ENCODE measurements at places on chromosomes 1 and 21.

DNA sequence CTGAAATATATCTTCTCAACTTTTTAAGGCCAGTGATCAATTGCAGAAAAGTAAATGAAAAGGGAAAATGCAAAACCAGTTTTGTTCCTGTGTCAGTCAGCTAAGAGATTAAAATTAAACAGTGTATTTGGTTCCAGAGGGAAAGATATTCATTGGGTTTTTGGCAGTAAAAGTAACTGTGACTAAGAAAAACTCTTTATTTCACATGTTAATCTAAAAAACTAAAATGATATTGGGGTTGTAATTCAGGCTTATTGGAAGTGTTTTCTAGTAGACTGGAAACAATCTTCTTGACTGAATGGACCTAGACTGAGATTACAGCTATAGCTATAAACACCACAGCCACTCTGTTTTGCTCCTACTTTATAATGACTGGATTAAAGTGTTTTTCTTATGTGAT, 413.9 kb downstream of the ADGRL2 start:
- no peak for DNase-seq

DNA sequence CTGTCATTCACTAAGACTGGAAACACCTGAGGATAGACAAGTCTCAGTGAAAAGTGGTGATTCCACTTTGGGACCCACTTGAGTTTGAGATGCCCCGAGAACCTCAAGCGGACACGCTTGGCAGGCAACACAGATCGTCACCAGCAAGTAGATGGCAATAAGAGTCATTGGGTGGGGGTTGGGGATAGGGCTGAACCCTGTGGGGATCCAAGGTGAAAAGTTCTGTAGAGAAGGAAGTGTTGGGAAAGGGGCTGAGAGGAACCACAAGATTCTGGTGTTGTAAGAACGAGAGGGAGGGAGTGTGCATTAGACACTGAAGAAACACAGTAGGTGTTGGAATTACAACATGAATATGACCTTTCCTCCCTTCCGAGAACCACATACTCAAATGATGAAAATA, 45.4 kb upstream of the TDRD10 start:
- no peak for DNase-seq

DNA sequence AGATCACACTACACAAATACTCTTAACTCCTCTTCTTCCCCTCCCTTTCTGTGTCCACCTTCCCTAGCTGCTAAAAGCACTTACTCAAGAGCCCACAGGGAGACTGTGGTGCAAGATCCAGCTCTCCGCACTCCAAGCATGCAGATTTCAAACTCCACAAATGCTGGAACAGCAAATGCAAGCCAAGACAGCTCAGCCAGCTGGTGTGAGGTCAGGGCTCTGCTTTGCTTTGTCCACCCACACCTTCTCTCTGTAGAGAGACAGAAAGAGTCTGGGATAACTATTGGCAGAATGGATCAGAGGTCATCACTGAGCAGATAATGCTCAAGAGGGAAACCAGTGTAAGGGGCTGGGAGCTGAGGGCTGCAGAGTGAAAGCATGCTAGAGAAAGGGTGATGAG, 45.2 kb upstream of the DPT start:
- DNase-seq = no peak

- no peak for DNase-seq
Observed at GRCh38 chr1:96002969-96003964, 718.3 kb upstream of the PTBP2 start.

DNA sequence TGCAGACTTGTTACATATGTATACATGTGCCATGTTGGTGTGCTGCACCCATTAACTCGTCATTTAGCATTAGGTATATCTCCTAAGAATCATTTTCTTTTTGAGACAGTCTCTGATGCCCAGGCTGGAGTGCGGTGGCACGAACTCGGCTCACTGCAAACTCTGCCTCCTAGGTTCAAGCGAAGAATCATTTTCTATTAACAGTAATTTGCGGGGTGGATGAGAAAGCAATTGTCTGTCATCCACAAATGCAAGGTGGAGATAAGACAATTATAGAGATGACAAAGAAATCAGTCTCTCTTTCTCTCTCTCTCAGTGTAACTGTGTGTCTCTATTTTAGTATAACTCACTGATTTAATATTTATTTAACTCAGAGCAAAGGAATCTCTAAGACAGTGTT, 131.0 kb upstream of the KIAA1614 start:
- no peak for DNase-seq

DNA sequence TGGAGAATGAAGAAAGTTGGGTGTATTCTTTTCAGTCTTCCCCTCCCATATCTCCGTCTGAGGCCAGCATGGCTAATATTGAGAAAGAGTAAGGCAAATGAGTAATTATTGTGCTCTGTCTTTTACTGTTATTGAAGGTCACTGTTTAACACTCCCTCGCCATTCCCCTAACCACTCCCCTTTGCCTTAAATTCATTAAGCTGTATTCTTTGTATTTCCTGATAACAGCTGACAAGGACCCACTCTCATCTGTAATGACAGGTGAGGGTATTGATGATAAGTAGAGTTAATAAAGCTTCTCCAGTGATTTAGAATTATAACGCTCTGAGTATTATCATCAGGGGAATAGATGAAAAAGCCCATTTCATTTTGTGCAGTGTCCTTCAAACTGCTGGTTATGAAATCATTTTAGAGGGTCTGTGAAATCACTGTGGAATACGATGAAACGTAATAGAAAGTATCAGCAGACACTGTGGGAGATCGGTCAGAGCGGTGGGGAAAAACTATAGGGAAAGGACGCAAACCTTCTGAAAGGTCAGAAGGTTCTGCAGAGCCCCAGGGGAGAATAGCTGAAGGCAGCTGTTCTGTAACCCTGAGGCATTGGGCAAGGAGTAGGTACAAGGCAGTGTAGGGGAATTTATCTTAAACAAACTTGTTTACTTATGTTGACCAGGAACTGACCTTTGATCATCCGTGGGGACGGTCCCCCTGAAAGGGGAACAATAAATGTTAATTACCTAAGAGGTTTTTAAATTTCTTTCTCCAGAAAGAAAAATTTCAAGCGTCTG, 46.3 kb upstream of the CACYBP start:
- no peak for DNase-seq

DNA sequence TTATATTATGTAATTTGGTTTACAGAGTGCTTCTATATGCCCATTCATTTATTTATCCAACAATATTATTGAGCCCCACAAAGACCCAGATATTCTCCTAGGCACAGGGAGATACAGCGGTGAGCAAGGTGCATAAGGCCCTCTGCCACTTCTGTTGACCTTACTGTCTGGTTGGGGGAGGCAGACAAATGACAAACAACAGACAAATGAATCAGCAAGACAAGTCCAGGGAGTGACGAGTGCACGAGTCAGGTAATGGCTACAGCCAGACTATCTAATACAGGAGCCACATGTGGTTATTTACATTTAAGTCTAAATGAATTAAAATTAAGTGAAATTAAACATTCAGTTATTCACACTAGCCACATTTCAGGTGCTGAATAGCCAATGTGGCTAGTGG, 22.0 kb upstream of the BCAR3 start:
- no peak for DNase-seq

Data from activated CD8-positive, alpha-beta memory T cell treated with anti-CD3 and anti-CD28 coated beads for 48 hours (primary cell).